NCI-H524 treated with DMSO at 0.1 percent for 48 hours (cell line): ENCODE measurements at places on chromosomes 16 and 17.

GRCh38 chr17:58556833-58557250 is 42.4 kb upstream of the MTMR4 start:
- DNase-seq: no peak

GRCh38 chr17:8621585-8621984 is 8.9 kb downstream of the MYH10 start:
- DNase-seq: no peak

DNA sequence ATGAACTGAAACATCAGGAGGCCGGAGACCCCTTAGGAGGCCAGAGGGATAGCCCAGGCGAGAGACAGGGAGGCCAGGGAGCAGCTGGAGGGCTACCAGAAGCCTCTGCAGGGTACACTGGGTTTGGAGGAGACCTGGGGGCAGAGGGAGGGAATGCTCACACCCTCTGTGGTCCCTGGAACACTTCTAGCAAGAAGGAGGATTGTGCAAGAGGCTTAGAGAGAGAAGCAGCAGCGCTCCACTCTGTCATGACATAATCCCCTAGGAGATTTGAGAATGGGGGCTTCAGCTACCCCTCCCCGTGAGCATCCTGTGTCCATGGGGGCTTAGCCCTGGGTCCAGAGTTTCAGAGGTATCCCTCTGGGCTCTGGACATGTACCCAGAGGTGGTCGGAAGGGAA is 15.8 kb downstream of the GPR142 start:
- no peak for DNase-seq

DNA sequence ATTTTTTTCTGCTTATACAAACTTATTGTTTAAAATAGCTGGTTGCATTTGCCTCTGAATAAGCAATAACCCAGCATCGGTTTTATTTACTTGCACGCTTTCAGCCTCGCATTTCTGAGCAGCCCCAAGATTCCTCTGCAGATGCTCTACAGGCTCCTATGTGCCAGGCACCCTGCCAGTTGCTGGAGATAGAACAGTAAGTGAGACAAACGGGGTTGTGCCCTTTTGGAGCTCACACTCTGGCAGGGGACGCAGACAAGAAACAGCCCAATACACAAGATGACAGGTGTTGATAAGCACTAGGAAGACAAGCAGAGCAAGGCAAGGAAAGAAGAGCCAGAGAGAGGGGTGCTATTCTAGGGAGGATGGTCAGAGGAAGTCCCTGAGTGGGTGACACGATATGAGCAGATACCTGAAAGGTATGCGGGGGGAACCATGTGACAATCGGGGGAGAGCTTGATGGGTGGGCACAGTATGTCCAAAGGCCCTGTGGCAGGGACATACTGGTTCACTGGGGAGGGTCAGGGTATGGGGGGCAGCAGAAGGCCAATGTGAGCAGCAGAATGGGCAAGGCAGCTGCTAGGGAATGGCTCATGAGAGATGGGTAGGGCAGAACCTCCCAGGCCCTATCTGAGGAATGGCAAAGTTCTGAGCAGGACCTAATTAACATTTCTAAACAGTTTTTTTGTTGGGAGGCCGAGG is 18.7 kb upstream of the ADORA2B start:
- no peak for DNase-seq

DNA sequence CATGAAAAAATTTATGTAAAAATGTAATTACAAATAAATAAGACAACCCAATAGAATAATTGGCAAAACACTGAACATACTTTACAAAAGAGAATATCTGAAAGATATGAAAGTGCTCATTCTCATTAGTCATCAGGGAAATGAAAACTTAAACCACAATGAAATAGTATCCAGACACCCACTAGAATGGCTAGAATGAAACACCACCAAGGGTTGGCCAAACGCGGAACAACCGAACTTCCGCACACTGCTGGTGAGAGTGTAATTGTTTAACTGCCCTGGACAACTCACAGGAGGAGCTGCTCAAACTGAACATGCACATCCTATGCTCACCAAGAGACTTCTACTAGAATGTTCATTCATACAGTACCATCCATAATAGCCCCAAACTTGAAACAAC is 5.8 kb upstream of the ZDHHC7 start:
- no peak for DNase-seq

DNA sequence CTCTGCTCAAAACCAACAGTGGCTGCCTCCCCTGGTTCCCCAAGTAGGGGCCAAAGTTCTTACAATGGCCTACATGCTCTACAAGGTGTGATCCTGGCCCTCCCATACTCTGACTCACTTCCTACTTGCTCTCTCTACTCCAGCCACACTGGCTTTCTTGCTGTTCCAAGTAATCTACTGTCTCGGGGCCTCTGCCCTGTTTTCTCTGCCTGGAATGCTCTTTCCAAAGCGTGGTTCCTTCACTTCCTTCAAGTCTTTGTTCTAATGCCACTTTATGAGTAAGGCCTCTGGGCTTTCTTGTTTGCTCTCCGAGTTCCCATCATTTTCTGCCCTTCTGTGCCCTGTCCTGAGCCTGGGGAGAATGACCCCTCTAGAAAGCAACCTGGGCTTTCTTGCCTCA is 4.1 kb upstream of the CDH3 start:
- DNase-seq: no peak

GRCh38 chr16:1902547-1903219 is 15.5 kb downstream of the HS3ST6 start:
- DNase-seq: no peak

GRCh38 chr17:70446446-70446845 is 277.1 kb downstream of the KCNJ2 start:
- DNase-seq: peak; percentile 81

- no peak for DNase-seq
Measured at GRCh38 chr16:26505496-26505895, 561.2 kb upstream of the C16orf82 start.

- no peak for DNase-seq
Measured at GRCh38 chr16:77057161-77057774, 133.7 kb upstream of the MON1B start.

GRCh38 chr17:1188812-1189504 is 9.2 kb upstream of the ABR start:
- no peak for DNase-seq

DNA sequence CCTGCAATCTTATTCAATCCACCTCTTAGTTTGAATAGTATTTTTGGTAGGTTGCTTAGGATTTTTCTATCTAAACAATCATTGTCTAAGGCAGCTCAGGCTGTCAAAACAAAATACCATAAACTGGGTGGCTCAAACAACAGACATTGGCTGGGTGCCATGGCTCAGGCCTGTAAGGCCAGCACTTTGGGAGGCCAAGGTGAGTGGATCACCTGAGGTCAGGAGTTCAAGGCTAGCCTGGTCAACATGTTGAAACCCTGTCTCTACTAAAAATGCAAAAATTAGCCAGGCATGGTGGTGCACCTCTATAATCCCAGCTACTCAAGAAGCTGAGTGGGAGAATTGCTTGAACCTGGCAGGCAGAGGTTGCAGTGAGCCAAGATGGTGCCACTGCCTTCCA is 126.7 kb downstream of the CYLD start:
- no peak for DNase-seq

DNA sequence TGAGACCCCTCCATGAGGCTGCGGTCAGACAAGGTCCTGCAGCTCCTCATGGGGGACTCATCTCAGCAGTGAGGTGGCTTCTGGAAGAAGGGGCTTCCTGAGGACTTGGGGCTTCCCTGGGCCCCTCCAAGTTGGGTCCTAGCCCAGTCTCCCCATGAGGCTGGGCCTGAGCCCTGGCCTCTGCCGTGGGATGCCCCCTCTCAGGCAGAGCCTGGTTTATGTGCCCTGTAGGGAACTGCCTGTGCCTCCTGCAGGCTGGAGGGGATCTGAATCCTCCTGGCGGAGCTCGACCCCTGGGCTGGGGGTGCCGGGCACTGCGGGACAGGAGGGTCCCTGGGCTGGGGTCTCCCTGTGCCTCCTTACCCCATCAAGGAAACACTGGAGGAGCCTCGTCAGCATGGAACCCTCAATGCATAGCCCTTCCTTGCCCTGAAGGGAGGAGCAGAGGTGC is 45.8 kb downstream of the TNFRSF13B start:
- DNase-seq: no peak

DNA sequence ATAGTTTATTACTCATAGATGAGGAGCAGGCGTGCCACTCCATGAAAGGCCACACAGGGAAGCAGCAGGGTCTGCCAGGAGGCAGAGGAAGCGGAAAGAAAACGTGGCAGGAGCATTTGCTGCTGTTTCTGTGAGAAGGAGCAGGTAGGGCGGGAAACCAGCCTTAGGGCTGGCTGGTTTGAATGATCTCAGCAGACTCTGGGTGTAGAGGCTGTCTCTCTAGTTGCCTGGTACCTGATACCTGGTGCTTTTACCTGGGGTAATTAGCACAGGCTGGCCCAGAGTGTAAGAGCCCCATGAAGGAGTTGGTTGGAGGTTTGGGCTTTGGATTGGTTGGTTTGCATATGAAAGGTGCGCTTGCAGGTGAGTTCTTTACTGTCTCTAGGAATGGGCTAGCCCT is 205.0 kb upstream of the CACNG3 start:
- no peak for DNase-seq

DNA sequence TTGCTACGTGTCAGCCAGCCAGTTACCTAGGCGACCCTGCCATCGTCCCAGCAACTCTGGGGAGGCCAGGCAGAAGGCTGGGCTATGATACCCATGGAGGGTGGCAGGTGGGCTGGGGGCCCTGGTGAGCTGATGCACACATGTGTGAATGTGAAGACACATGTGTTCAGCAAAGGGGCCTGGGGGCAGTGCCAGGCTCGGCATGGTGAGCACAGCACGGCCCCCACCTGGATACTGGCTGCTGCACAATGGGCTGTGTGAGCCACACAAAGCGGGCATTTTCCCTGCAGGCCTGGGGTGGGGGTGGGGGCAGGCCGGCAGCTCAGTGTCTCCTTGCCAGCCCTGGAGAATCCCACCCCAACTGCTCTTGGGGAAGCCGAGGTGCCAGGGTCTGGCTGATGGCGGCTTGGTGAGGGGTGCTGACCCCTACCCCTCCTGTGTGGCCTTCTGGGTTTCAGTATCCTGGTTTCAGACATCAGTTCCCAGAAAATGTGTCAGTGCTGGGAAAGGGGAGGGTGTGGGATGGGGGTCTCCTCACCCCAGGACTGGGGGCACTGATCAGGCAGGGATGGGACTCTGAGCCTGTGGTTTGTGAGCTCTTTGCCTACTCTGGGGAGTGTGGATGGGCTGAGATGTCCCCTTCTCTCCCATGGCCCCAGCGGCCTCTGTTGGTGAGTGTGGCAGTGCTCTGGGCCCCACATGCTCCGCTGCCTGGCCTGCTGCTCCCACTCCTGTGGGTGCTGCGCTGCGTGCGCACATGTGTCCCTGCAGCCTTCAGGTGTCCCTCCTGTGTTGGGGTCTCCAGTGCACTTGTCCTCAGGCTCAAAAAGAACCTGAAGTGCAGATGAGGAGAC is 5.1 kb downstream of the LLGL1 start:
- DNase-seq: peak; percentile 32

GRCh38 chr17:34765291-34765690 is 185.9 kb downstream of the TMEM132E start:
- DNase-seq: no peak

DNA sequence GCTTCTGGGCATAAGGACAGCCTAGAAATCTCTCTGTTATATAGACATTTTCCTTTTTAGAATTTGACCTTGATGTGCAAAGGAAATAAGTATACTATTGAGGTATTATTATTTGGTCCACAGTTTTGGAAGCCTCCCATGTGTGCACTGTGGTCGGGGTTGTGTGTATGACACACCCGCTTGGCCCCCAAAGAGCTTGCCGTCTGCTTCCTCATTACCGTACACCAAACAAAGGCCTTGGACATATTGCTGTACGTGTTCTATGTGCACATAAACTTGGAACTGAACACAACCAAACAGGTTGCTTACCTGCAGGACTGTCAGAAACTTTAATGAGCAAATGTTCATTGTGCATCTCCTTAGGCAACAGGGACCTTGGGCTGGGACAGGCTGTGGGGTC is 38.2 kb downstream of the METRNL start:
- no peak for DNase-seq

DNA sequence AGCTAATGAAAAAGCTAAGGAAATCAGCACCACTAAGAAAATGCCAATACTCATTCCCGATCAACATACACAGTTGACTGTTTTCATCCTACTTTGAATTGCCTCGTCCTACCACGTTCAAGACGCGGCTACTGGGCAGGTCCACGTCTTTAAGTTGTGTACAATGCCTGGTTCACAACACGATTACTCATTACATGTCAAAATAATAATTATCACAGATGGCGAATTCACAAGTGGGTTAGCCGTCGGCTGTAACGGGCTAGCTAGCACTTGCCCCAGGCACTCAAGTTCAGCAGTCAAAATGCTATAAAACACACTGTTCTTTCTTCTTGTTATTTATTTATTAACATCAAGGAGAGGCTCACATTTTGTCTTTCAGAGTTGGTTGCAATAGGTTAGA is 124.2 kb downstream of the ZFHX3 start:
- DNase-seq: peak; percentile 66

DNA sequence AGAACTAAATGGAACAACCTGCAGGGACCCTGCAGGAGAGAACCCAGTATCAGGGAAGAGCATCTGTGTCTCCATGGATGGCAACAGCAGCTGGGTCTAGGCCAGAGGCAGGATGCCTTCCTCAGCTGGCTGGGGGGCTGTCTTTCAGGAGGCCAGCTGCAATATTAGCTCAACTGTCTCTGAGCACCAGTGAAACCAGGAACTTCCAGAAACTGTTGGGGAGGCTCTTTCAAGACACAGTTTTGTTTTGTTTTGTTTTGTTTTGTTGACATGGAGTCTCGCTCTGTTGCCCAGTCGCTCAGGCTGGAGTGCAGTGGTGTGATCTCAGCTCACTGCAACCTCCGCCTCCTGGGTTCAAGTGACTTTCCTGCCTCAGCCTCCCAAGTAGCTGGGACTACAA is 7.6 kb downstream of the GPR142 start:
- no peak for DNase-seq

- DNase-seq: no peak
Measured at GRCh38 chr16:24624102-24624501, 84.7 kb downstream of the RBBP6 start.

DNA sequence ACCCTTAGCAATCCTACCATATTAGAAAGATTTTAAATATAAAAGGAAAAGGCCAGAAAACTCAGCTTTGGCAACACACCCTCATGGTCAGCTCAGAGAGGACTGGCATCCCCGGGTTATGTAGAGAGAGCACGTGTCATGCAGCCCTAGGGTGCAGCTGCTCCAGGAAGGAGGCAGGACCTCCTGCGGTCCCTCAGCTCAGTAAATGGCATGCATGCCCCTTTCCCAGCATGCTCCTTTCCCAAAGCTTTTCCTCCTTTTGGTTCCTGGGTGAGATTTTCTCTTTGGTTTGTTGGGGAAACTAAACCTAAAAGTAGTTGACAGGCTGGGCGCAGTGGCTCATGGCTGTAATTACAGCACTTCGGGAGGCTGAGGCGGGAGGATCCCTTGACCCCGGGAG is 3.9 kb downstream of the GAN start:
- no peak for DNase-seq

- no peak for DNase-seq
Measured at GRCh38 chr17:20997711-20998570, 44.9 kb downstream of the USP22 start.

DNA sequence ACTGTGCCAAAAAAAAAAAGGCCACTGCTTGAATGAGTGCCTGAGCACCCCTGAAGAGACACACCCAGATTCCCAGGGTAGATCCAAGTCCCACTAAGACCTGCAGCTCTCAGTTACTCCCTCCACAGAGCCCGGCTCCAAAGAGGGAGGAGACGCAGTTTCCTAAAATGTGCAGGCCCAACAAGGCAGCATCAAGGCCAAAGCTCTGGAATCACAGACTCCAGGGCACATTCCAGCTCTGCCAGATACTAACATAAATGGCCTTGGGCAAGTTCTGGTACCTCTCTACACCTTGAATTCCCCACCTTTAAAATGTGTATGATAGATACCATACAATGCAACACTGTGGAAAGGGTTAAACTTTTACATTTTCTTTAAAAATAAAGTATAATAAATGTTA is 57.0 kb downstream of the GAS7 start:
- no peak for DNase-seq
